ENCODE measurements at places on chromosomes 11 and 22.

GRCh38 chr22:43883012-43883661 lies 8.7 kb downstream of the PNPLA5 start:
- no peak for DNase-seq

DNA sequence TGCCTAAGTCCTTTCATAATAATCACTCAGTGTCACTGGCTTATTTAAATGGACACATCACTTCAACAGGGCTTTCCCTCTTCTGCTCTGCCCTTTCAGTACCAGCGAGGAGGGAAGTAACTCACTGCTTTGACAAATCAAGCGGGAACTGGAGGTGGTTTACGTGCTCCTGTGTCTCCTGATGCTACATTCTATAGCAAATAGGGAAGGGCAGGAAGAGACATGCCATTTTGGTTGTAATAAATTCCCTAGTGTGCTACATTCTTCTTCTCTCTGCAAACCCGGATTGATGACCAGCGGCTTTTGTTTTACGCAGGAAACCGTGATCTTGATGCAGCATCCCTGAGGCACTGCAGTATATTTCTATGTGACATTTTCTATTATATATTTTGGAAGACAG lies 371.1 kb upstream of the SYN3 start:
- no peak for DNase-seq

- no peak for DNase-seq
These were observed 3.1 kb downstream of the CDC42EP1 start for GRCh38 chr22:37563153-37564081.

GRCh38 chr11:70914496-70914895 lies 337.9 kb downstream of the SHANK2 start:
- no peak for DNase-seq

- DNase-seq = no peak
These were observed 55.5 kb upstream of the TSPAN18 start for GRCh38 chr11:44671234-44671633.

- DNase-seq = no peak
These were observed 71.9 kb upstream of the HORMAD2 start for GRCh38 chr22:30008401-30008800.

- DNase-seq = no peak
These were observed 1383.2 kb downstream of the BRD1 start for GRCh38 chr22:48444320-48445112.

GRCh38 chr11:44957776-44958564 lies 7.3 kb upstream of the TP53I11 start:
- no peak for DNase-seq

DNA sequence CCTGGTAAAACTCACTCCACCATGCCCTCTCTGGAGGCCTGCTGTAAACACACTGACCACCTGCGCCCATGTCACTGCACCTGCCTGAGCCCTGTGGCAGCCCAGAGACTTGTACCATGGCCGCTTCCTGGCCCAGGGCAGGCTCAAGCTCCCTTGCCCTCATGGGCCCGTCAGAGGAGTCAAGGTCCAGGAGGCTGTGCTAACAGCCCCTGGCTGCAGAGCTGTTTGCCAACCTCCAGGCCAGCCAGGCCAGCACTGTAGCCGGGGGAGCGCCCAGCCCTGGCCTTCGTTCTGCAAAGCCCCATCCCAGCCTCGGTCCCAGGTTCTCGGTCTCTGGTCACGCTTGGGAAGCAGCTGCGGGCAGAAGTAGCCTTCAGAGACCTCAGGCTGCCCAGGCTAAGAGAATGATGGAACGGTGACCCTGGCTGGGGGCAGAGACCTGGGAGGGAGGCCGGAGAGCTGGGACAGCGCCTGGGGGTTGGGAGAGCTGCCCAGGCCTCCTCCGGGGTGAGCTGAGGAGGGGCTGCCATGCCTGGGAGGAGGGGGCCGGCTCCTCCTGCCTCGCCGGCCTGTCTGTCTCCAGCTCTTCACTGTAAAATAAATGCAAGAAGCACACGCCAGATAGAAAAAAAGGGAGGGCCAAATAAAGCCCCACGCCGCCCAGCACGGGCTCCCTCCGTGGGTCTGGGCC lies 11.9 kb upstream of the TCF20 start:
- no peak for DNase-seq

DNA sequence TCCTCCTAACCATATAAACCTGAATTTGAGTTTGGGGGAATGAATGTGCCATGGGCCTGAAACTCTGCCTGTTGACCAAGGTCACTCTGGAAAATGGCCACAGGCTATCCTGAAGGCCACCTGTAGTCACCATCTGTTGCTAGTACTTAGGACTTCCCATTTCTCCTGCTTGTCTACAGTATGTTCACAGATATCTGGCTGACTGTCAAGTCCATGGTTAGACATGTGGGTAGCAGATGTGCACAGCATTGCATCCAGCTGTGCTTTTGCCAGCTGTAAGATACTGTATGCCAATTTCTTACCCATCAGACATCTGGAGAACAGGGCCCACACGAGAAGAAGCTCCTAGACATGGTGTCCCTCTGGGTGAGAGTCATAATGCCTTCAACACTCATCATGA lies 475.4 kb downstream of the INSC start:
- DNase-seq = no peak

GRCh38 chr11:64296236-64296635 lies 3.9 kb upstream of the CATSPERZ start:
- DNase-seq = no peak

DNA sequence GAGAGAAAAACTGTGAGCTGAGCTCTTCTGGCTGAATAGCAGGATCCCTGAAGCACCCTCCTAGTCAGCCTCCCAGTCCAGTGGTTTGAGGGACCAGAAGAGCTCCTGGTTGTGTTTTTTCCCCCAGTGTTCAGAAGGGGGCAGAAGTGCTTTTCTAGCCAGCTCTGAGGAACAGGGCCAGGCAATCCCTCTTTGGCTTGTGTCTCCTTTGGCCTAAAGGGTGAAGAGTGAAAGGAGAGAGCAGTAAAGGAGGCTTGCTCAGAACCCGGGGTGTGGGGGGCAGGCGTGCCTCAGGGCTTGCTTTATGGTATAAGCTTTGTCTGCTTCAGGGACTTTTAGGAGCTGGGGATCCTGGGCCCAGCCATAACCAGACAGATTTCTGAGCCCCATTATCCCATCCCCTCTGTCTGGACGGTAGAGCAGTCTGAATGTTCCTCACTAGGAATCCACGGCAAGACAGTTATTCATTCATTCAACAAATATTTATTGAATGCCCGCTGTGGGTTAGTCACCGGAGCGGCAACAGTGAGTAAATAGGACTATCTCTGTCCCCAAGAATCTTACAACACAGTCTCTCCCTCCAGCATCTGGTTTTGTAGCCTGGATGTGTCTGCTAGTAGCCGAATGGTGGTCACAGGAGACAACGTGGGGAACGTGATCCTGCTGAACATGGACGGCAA lies 14.5 kb downstream of the ACP2 start:
- no peak for DNase-seq

DNA sequence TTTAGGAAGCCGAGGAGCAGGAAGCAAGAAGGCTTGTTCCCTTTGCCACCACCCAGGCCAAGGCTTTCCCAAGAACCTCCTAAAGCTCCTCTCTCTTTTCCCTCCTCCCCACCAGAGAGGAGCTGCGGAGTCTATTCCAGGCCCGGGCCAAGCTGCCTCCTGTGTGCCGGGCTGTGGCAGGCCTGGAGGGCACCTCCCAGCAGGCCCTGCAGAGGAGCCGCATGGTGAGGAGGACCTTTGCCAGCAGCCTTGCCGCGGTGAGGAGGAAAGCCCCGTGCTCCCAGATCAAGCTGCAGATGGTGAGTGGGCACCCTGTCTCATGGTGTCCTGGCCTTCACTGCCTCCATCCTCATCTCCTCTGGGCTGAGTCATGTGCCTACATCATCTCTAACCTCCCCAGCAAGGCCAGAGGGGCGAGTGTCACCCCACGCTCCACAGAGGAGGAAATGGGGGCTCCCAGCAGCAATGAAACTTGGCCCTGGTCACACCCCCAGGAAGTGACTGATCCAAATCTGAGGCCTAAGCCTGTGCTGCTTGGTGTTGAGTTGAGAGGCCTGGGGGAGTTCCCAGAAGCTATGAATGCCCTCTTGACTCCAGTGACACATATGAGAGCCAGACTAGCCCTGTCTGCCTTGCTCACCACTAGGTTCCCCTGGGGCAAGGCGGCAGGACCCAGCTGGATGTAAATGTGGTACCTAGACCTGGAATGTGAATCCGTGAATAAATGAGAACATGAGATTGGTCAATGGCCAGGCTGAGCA lies 104.2 kb downstream of the MYO18B start:
- DNase-seq = no peak

DNA sequence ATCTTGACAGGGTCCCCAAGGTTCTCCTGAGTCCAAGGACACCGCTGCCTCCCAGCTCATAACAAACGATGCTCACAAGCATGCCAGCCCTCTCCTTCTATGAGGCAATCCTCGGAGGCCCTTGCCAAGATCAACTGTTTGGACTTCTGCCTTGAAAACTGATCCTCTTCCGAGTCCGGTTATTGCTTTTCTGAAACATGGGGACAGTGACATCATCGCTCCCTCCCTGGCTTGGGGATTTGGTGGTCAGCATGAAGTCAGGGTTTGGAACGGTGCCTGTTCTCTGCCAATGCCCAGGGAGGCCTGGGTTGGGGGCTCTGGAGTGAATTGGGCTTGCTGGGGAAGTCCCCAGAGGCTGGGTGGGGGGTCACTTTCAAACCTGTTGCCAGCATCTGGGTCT lies 149.3 kb downstream of the FBXO7 start:
- no peak for DNase-seq

GRCh38 chr11:32751381-32751780 lies 43.1 kb downstream of the CCDC73 start:
- no peak for DNase-seq

GRCh38 chr22:44181033-44181911 lies 547 bp downstream of the PARVG start:
- DNase-seq = peak; percentile 48

DNA sequence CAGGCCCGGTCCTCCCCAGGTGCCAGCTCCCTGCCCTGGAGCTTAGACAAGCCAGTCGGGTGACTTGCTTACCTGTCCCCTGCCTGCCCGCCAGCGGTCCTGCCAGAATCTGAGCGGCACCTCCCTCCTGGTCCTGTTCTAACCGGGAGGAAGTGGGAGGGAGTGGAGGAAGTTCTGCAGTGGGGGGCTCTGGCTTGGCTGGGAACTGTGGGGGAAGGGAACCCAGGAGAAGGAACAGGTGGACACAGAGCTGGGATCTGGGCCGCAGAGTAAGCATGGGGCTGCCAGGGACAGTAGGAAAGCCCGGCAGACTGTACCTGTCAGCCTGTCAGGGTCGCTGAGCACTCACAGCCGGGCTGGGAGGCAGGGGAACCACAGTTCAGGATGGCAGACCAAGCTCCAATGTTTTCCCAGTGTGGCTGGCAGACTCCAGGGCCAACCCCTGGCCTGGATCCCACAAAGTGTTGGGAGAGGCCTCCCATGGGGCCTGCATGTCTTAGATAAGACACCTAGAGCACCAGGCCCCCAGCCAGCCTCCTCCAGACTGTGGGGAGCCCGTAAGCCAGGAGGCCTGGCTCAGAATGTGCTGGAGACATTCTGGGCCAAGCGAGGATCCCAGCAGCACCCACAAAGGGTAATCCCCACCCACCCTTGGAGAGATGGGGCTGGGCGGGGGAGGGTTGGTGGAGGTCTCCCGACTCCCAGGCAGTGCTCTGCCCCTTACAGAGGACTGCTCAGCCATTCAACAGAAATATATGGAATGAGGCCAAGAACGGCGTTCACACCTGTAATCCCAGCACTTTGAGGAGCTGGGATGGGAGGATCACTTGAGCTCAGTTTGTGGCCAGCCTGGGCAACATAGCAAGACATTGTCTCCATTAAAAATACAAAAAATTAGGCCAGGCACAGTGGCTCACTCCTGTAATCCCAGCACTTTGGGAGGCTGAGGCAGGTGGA lies 2.3 kb downstream of the CYB5R3 start:
- no peak for DNase-seq
